ENCODE measurements at places on chromosomes 3 and 15.

DNA sequence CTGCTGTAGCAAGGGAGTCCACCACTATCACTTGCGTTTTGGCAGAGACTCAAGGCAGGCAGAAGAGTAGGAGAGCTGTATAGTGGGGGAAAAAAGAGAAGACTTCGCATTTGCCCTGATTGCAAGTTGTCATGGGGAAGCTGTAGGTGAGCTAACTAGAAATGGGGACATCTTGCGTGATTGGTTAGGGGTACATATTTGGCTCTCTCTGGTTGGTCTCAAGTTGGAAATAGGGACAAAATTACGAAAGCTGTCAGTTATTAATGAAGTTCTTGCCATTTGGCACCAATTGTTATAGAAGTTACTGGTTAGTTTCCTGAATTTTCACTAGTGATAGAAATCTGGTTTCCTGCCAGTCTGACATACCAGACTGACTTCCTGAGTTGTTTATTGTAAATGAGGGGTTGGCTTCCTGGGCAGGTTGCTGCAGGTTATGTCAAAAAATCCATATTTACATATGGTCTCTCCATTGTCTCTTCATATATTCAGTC is 8.2 kb upstream of the SENP7 start:
- DNase-seq, result no peak

DNA sequence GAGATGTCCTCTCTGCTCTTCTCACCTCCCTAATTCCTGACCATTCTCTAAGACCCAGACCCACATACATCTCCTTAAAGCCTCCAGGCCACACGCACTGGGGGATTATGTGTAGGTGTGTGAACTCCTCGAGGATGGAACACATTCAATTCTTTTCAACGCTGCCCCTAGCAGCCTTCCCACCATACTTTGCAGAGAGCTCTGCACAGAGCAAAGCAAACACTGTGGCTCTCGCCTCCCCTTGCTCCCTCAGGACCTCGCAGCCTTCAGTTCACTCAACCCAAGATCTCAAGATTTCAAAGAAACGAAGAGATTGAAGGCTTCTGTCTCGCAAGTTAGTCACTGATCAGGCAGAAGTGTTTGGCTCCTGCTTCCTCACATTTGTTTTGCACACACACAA is 6.0 kb downstream of the ACTC1 start:
- no peak for DNase-seq

DNA sequence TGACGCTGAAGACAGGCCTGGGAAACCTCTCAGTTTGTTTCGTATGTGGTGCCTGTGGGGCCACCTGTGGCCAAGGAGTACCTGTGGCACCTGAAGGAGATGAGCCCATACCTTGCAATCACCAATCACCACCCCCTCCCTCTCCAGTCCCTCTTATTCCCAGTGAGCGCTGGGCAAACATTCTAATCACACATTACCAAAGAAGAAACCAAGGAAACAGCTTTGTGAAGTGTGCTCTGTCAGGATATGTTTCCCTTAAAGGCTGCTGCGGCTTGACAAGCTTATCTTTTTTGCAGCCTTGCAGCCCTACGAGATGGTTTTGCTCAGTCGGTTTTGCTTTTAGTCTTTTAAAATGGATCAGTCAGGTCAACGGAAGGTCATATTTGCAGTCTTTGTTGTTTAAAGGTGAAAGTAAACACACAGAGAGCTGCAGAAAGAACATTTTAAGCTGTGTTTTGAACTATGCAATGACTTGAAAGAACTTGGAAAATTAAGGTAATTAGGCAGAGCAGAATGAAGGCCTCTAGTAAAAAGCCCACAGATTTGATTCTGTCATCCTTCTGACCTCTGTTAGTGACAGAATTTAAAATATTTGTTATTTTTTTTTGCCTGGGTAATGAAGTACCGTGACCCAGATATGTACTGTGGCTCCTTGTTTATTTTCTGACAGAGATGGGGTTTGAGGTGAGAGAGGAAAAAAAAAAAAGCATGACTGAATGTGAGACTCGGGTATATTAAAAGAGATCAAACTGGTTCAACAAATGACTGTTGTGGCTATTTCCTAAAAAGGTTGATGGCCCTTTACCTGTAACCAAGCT is 461.4 kb downstream of the NSUN3 start:
- DNase-seq, result no peak

- no peak for DNase-seq
These were observed 140.2 kb downstream of the LPP start for GRCh38 chr3:188294113-188294512.

DNA sequence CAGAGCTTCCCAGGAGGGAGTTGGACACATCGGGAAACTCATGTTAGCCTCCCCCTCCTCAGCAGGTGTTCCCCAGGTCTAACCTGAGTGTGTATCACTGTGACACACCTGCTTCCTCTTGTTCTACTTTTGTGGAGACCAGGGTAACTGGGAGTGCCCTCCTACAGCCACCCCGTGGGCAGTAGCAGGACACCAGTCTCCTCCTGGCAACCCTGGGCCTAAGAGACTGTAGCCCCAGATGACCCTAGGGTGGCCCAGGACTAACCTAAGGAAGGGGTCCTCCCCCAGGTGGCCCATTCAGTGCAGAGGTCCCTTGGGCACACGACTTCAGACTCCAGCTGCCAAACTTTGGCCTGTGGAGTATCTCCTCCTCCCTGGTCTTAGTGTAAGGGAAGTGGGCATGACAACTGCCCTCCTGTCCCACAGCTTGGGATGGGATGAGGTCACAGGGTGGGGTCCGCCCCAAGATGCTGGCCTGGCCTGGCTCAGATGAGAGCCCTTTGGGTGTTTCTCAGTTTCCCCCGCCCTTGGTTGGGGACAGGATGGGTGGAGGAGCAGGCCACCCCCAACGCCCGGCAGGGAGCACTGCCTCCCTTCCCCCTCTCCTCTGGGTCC is 4.8 kb downstream of the CSK start:
- no peak for DNase-seq

DNA sequence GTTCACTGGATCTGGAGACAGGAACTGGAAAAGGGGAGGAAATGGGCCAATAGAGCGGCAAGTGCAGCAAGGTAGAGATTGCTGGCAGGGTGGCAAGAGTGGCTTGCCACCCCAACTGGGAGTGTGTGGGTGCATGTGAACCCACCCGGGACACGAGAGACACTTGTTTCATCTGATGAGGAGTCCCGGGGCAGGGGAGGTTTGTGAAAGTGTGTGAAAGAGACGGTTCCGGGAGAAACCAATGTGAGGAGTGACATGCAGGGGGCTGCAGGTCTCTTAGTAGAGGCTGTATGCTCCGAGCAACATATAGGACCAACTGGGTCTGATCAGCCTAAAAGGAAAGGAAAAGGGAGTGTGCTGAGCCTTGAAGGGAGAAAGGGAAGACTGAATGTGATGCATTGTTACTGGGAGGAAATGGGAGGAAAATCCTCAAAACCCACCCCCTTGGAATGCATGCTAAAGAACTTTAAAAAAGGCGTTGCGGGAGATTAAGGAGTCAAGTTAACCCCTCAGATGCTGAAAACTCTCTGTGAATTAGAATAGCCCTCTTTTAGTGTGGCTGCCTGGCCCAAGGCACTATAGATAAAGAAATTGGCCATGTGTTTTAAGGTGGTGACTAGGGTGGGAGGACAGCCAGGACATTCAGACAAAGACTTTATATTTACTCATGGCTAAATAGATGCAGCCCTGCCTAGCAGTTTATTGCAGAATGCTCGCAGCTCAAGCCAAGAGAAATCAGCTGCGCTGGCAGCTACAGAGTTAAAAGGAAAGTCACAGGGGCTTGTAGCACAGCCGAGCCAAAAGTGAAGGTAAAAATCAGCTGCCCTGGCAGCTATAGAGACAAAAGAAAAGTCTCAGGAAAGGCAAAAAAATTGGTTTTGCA is 9.1 kb upstream of the SLC9C1 start:
- DNase-seq, result no peak

GRCh38 chr15:58340176-58340575 is 91.6 kb upstream of the LIPC start:
- DNase-seq, result no peak

DNA sequence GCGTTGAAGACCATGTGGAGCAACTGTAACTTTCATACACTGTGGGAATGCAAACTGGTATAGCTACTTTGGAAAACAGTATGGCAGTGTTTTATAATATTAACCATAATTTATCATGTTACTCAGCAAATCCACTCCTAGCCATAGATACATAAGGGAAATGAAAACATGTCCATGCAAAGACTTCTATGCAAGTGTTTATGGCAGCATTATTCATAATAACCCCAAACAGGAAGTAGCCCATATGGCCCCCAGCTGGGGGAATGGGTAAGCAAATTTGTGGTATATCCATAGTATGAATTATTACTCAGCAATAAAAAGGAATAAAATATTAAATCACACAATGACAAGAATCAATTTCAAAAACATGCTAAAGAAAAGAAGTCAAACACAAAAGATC is 23.0 kb upstream of the GATA2 start:
- no peak for DNase-seq

- DNase-seq, result no peak
These were observed 3.3 kb upstream of the CP start for GRCh38 chr3:149224736-149225594.
